ENCODE measurements at places on chromosomes 3 and 15. TPM values are rescaled to one million over a fixed set of nuclear protein-coding genes. Genes with fewer than 3 reads are reported as not detected.

Gene CYP8B1
- 2.8 TPM for total RNA-seq

Gene SCG5
- 2.6 TPM for total RNA-seq

DNA sequence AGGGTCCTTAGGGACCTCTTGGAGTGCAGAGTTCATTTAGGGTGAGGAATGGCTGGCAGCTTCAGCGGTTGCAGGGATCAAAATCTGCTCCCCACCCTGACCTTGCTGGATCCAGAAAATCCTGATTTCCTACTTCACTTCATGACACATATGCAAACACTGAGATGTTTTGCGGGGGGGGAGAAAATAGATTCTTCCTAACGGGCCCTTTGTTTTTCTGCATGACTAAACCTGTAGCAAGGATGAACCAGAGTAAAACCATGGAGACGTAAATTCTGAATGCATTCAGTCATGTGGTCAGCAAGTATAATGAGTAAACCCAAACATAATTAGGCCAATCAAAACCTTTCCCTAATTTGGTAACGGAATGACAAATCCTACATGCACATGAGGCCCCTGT lies 20.0 kb upstream of the RBP1 start:
- DNase-seq: no peak

DNA sequence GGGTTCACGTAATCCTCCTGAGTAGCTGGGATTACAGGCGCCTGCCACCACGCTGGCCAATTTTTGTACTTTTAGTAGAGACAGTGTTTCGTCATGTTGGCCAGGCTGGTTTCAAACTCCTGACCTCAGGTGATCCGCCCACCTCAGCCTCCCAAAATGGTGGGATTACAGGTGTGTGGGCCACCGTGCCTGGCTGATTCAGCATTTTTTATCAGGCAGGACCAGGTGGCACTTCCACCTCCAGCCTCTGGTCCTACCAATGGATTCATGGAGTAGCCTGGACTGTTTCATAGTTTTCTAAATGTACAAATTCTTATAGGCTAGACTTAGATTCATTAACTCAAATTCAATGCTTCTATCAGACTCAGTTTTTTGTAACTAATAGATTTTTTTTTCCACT lies 9.4 kb downstream of the VHL start:
- DNase-seq: no peak

GRCh38 chr15:40392986-40393948 lies 10.7 kb downstream of the KNSTRN start:
- no peak for DNase-seq
